M059J (cell line): ENCODE measurements at places on chromosomes 11 and 22.
A peak's percentile ranks its signal among the peaks of the same experiment; 100 is the strongest.

DNA sequence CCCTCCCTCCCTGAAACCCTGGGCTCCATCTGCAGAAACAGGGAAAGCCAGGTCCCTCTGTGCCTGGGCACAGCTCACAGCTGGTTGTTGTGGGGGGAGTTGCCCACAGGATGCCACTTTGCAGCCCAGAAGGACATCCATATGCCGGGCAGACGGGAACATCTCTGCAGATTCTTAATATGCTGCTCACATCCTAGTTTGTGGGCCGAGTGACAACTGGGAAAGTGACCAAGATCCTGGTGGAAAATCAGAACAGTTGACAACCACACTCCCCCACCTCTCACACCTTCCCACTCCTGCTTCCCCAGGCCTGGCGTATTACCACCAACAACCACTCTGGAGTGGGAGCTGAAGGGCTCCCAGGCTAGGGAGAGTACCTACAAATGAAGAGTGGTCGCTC lies 7.3 kb upstream of the SCGB1A1 start:
- no peak for DNase-seq

- DNase-seq: no peak
These were observed 3.6 kb downstream of the ASCL2 start for GRCh38 chr11:2266586-2267305.

DNA sequence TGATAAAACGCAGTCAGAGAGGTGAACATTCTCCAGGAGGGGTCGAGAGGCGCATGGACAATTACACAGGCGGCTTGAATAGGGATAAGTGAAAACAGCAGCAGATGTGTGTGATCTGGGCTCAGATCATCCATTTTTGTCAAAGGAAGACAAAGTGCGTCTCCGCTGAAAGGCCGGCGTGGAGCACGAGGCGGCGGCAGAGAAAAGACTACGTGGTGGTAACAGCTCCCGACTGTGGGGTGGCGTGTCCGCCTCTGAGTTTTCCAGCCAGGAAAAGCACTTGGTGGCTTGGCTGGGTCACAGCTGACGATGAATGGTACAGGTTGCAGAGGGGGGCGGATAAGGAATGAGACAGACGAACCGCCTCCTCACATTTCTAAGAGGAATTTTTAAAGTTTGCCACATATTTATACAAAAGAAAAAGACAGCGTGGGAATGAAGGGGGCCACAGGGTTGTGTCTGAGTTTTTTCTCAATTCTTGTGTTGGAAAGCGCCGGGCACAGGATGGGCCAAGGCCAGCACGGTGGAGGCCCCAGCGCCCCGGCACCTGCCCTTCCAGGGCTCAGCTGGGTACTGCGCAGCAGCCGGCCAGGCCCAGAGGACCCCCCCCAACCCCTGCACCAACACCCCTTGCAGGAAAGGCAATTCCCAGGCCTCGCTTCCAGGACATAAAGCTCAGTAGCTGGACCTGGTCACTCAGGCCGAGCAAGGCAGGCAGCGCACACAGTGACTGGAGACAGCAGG lies 80.4 kb downstream of the TRMU start:
- DNase-seq: no peak

GRCh38 chr11:1694846-1695547 lies 2.0 kb upstream of the KRTAP5-6 start:
- no peak for DNase-seq

DNA sequence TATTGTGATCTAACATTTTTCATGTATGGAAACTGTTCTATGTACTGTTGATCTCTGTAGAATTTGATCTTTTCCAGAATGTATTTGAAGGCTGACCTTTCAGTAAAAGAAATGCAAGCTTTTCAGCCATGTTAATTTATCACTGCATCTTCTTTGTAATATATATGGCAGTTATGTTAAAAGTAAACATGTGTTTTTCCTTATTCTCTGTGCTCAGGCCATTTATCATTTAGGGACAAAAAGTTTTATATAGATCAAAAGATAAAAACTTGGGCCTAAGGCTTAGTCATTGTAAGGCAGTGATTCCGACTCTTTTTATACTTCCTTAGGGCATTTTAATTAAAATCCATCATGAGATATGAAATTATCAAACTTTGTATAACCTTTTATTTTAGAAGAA lies 48.7 kb downstream of the KDM2A start:
- DNase-seq: peak; percentile 42

GRCh38 chr22:20634560-20635226 lies 127.3 kb downstream of the MED15 start:
- no peak for DNase-seq

DNA sequence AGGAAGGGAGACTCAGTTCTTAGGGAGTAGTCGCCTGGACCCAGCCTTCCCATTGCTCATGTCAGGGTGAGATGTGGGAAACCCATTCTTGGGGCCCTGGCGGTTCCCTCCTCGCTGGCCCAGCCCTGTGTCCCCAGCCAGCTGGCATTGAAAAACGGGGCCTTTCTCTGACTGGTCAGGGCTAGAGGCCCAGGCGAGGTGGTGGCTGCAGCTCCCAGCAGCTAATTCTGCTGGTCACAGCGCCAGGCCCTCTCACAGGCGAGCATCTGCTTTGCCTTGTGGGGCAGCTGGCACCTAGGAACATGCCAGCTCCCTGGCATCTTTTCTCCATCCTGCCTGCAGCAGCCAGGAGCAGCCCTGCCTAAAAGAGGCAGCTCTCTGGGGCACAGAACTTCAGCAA lies 20.1 kb downstream of the TSPAN18 start:
- DNase-seq: no peak

- no peak for DNase-seq
These were observed 158.6 kb upstream of the CARD18 start for GRCh38 chr11:105298174-105298573.

- peak; percentile 34 for DNase-seq
These were observed 10.2 kb upstream of the IL17RA start for GRCh38 chr22:17074648-17075002.

GRCh38 chr11:134015556-134015955 lies 53.3 kb upstream of the JAM3 start:
- DNase-seq: no peak

DNA sequence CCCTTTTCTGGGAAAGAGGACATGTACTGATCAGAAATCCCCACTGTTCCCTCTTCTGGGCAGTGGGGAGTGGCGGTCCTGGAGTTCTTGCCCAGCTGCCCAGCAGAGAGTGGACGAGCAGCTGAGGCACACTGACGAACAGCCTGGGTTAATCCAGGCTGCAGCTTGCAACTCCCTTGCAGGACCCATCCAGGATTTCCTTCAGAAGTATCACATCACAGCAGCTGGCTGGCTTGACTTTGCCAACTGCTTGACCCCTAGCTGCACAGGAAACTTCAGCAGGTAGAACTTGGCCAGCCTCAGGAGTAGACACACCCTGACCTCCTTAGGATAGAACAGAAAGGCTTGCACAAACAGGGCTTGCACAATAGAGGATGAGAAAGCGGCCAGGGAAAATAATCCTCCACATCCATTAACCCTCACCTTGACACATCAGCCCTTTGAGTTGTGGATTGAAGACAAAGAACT lies 27.9 kb upstream of the FZD4 start:
- DNase-seq: no peak

DNA sequence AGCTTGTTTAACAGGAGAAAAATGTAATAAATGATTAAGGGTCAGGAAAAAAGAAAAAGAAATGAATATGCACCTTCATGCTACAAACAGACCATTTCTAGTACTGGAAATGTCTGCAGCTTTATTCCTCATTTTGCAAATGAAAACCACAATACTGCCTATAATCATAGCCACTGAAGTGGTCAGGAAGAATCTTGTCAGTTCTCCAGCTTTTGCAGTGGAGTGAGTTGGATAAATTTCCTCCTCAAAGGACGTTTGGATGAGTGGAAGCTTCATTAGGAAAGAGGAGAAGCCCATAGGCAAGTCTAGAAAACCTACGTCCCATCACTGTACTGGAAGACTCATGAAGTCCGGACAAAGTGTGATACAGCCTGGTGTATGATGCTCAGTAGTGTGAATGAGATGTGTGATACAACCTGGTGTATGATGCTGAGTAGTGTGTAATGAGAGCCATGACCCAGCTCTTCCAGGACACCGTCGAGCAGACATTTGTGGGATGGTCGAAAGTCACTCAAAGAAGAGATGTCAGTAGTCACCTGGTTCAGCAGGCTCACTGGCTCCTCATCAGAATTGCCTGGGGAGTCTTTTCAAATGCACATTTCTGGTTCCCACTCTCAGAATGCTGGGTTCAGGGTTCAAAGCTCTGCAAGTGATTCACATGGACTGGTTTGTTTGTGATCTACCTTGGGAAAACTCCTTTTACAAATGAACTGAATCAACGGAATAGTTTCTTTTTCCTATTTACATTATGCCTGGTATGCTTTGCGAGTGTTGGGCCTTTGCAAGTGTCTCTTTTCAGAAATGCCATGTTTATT lies 101.3 kb downstream of the PDHX start:
- peak; percentile 64 for DNase-seq

- DNase-seq: no peak
These were observed 80.8 kb downstream of the FBLN1 start for GRCh38 chr22:45583504-45583903.

GRCh38 chr11:1839924-1840779 lies 1.4 kb downstream of the TNNI2 start:
- DNase-seq: no peak

- DNase-seq: no peak
These were observed 32.1 kb upstream of the WNT7B start for GRCh38 chr22:46008836-46009596.

GRCh38 chr11:21774212-21774611 lies 418.7 kb upstream of the ANO5 start:
- no peak for DNase-seq

- peak; percentile 87 for DNase-seq
These were observed 17.1 kb downstream of the MAFF start for GRCh38 chr22:38218661-38219622.

DNA sequence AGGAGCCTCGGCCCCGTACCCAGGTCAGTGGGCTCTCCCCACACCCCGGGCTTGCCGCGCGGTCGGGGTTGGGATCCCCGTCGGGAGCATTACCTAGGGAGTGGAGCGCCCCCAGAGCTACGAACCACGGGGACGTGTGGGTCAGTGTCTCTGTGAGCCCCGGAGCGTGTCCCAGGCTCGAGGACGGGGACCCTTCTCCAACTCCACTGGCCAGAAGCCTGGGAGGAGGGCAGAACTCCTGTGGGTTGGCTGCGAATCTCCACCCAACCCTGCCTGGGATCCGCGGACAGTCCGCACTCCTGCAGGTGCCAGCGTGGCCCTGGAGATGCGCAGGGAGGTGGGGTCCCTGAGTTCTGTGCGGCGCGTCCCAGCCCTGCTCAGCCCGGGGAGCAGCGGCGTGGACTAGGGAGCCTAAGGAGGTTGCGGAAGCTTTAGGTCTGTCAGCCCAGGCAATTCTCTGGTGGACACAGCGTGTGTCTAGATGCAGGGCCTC lies 346 bp downstream of the PPFIBP2 start:
- DNase-seq: no peak

DNA sequence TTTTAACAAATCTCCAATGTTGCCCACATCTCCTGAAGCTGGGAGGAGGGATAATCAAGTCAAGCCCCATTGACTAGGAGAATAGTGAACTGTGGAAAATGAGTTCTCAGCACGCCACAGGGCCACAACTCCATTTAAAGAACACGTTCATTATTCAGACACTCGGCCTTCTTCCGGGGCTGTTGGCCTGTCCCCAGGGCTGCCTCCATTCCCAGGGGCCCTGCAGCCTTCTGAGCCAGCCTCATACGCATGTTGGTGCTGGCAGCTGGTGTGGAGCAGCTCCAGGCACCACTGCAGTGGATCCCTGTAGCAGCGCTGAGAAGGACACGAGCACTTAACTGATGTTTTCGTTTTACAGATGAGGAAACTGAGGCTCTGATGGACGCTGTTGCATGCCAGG lies 87.5 kb upstream of the RCN1 start:
- no peak for DNase-seq

DNA sequence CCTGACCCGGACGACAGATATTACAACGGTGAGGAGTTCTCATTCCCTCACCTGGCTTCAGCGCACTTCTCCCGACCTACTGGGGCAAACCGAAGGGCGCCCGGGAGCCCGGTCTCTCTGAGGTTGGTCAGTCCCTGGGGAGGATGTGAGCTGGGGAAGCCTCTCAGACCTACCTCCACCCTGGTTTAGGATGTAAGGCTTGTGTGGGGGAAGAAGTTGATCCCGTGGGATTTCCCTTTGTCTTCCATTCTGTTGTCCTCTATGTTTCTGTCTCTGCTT lies 12.3 kb downstream of the ROBO3 start:
- DNase-seq: no peak

DNA sequence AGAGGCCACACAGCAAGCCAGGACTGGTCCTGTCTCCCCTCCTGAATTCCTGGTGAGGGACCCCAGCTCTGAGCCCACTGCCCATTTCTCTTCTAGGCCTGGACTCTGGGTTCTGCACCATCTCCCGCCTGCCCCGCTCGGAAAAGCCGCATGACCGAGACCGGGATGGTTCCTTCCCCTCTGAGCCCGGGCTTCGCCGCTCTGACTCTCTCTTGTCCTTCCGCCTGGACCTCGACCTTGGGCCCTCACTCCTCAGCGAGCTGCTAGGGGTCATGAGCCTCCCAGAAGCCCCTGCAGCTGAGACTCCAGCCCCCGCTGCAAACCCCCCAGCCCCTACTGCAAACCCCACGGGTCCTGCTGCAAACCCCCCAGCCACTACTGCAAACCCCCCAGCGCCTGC lies 7.7 kb downstream of the CDC42EP1 start:
- DNase-seq: no peak

- DNase-seq: peak; percentile 84
These were observed 1.3 kb upstream of the CLDN25 start for GRCh38 chr11:113778111-113778910.

- no peak for DNase-seq
These were observed 61.2 kb downstream of the MED15 start for GRCh38 chr22:20568502-20569058.

DNA sequence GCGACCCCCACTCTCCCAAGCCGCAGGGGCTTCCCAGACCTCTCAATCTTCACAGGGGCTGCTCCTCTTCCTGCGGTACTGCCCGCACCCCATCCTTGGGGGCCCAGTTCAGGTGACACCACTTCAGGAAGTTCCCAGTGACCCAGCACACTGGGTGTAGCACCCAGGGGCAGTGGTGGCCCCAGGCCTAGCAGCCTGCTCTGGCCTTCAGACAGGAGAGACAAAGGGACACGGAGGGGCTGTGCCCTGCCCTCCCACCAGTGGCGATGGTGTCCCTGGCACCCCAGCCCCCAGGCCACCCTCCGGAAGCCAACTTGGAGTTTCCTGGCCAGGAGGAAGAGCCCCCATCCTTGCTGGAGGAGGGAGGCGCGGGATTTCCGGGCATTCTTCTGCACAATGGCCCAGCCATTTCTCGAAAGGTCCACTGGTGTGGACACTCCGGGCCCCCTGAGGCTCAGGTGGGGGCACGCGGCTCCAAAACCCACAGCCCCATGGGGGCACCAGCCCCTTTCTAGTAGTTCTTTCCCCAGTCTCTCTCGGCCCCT lies 978 bp upstream of the CLDN5 start:
- DNase-seq: no peak

DNA sequence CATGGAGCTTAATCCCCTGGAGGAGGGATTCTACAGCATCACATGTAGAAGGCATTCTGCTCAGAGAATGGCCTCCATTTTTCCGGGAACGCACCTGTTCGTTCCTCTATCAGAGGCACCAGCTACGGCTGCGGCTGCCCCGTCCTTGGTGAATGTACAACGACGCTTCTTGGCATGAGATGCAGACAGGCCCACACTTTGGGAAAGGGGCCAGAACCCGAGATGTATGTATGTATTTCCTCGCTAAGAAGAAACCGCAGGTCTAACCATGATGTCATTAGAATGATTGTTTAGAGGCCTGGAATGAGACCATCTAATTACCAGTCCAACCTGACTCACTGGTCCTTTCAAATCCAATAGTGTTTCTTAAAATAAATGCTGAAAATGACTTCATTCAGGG lies 1293.4 kb downstream of the TBC1D22A start:
- no peak for DNase-seq

GRCh38 chr11:11985016-11985715 lies 23.3 kb downstream of the DKK3 start:
- peak; percentile 82 for DNase-seq

- no peak for DNase-seq
These were observed 98.5 kb upstream of the SLC22A12 start for GRCh38 chr11:64492561-64492960.
